ENCODE measurements at places on chromosomes 16 and 17.

GRCh38 chr16:69867784-69868560, 83.2 kb upstream of the CLEC18A start:
- no peak for DNase-seq

DNA sequence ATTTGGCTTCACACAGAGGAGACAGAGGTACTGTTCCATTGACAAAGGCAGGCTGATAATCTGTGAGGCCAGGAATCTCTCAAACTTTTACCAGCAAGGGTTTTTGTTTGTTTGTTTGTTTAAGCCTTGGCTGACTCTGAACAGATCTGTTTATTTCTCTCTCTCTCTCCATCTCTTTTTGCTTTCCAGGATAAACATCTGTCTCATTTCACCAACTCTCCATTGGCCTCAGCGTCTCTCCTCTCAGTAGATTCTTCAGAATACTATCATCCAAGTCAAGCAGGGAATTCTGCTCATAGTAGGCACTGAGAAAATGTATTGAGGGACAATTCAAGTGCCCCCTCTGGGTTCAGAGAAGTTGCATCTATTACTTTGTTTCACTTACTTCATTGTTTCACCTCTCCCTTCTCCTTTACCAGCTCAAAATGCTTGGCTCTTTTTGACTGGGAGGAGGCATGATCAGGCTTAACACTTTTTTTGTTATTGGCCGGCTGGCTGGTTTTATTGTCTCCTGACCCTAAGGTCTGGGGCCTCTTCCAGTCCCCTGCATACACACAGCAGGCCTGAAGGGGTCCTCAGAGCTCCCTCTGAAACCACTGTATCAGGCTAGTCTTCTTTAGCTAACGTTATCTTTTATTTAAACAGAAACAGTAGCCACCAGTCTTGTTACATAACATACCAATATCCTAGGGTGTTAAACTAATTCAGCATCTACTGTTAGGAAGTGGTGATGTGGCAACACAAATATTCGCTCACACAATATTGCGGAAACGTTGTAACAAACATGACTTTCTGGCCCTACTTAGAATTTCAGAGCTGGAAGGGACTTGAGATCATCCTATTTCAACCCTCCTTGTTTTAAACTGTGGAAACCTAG, 2.0 kb upstream of the YPEL2 start:
- DNase-seq, result peak; percentile 61

DNA sequence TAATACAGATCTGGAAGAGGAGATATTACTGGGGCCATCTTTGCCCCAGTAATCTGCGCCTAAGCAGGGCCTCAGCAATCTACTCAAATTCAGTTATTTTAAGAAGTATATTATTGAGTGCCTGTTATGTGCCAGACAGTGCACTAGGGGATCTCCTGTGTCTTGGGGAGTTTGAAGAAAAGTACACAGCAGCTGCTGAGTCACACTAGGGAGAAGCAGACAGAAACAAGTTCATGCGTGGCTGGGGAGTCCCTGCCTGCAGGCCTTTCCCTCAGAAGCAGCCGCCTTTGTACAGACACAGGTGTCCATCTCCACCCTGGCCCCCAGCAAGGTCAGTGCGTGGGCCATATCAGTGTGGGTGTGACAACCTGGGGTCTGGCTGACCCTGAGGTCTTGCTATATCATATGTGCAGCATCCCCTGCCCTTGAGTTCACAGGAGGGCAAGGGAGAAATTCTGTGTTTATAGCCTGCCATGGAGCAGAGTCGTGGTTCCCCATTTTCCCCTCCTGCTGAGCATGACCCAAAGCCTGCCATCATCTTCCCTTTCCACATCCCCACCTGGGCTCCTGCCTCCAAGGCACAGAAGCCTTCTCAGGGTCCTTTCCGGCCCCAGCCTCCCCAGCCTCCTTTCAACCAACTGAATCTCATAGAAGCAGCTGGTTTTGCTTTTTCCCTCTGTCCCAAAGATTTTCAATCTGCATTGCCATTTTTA, 229.9 kb upstream of the SDK2 start:
- no peak for DNase-seq

GRCh38 chr17:64092952-64093451, 36.9 kb downstream of the ERN1 start:
- no peak for DNase-seq

- DNase-seq, result peak; percentile 23
These were observed 1.9 kb downstream of the PHF12 start for GRCh38 chr17:28949185-28950016.

DNA sequence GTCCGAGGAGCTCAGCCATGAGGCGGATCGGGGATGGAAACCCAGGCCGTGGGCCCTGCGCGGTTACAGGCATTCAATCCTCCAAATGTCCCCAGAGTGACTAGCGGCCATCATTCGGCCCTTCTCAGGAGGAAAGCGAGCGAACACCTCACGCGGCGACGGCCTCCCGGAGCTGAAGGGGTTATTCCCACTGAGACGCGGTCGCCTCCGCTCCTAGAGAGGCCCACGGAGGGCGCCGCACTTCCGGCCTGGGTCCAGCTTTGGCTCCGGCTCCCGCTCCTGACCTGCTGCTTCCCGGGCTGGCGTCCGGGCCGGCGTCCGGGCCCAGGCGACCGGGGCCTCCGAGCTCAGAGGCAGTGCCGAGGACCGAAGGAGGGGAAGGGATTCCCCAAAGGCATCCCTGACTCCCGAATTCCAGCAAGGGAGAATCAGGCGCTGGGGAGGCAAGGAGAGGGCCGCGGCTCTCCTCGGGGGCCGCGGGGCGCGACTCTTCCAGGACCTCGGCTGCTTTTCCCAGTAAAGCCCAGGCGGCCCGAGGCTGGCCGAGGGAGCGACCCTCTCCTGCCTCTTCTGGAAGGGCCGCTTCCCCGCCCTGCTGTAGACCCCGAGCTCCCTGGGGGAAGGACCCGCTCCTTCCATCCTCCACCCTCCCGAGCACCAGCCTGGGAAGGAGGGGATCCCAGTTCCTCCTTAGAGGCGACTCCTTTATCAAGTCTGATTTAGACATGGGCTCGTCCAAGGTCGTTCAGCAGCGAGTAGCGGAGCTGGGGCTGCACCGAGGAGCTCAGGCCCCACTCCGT, 18.6 kb upstream of the ZNF629 start:
- DNase-seq, result peak; percentile 77

DNA sequence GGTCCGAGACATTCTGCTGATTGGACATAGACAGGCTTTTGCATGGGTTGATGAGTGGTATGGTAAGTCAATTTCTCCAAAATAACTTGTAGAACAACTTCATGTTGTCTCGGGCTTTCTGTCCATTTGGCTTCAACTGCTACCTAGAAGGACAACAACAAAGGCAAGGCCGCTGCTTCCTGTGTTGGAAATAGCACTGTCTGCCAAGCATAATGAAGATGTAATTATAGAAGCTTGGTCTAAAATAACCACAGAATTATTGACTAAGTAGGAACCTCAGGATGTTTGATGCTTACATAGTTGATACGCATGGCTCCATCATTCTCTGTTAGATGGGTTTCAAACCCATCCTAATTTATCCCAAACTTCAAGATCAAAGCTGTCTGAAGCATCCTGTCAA, 42.3 kb upstream of the NOL11 start:
- peak; percentile 10 for DNase-seq

DNA sequence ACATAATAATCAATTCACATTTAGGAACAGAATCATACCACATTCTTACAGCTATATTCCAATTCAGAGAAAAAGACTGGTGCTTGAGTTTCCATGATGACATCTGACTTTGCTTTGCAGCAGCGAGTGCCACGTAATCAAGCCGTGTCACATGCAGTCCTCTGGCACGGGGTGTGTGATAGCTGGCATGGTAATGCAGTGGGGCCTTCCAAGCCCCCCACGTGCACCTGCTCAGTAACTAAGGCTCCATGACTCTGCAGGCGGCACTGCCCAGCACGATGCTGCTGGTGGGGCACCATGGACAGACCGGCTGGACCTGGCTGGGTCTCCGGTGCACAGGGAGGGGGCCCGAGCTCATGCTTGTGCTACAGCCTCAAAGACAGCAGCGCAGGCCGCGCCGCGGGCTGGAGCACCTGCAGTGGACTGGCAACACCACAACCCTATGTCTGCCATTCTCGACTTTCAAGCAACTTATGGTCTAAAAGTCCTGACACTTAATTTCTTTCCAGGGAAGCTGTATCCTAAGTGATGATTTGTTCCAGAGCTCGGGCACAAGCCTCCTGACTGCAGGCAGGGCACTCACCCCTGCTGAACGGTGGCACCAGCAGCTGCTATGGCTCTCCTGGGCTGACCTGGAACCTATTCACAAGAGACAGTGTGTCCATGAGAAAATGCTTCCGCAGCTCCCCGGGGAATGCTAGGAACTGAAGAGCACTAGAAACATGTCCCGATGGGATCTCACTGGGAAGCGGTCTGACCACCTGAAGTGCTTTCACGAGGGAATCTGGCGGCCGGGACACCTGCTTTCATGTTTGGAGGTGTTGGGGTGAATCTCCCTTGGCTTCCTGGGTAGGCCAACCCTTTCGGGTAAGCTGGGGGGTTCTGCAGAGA, 99.5 kb upstream of the DNAH17 start:
- DNase-seq, result no peak

DNA sequence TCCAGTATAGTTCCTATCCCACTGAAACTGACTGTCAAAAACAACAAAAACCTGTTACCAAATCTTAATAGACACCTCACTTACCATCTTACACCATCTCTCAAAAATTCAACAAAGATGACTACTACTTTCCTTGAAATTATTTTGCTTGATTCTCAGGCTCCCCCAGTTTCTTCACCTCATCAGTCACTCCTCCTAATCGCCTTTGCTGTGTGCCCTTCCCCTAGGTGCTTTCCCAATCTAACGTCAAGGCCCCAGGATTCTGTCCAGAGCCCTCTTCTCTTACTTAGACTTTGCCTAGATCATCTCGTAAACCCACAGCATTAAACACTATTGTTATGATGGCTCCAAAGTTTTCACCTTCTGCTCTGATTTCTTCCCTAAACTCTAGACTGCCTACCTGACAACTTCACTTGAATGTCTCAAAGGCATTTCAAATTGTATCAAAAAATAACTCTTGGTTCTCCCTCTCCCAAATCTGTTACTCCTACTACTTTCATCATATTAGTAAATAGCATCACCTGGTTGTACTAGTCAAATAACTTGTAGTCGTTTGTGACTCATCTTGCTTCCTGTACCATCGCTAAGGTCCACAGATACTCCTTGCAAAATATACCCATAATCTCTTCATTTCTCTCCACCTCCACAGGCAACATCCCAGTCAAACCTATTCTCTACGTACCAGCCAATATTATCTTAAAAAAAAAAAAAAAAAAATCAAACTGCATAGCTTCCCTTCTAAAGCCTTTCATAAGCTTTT, 18.0 kb downstream of the C16orf87 start:
- DNase-seq, result no peak

Measured in NCI-H774 (cell line).